Activated naive CD8-positive, alpha-beta T cell treated with anti-CD3 and anti-CD28 coated beads for 36 hours (primary cell): ENCODE measurements at places on chromosomes 5 and 9. TPM values are rescaled to one million over a fixed set of nuclear protein-coding genes. Genes with fewer than 3 reads are reported as not detected.

Gene GMCL2
- not detected for total RNA-seq

Gene RAD17
- total RNA-seq = 27.7 TPM

Gene OBP2A
- total RNA-seq = not detected

DNA sequence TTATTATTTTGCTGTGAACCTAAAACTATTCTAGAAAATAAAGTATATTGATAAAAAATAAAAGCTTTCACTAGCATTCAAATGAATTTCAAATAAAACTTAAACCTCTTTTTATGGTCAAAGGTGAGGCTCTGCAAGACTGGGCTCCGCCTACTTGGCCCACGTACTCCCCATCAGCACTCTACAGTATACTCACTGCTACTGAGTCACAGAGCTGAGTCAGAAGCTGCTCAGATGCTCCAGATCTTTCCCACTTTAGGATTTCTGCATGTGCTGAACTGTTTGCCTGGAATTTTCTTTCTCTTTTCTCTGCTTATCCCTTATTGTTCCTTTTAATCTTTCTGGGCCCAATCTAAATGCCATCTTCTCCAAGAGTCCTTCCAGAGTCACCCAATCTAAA is 331.9 kb upstream of the CCNG1 start:
- no peak for DNase-seq

- no peak for DNase-seq
Measured at GRCh38 chr9:98831696-98832095, 24.2 kb downstream of the GALNT12 start.
